ENCODE measurements at places on chromosomes 13 and 19.

DNA sequence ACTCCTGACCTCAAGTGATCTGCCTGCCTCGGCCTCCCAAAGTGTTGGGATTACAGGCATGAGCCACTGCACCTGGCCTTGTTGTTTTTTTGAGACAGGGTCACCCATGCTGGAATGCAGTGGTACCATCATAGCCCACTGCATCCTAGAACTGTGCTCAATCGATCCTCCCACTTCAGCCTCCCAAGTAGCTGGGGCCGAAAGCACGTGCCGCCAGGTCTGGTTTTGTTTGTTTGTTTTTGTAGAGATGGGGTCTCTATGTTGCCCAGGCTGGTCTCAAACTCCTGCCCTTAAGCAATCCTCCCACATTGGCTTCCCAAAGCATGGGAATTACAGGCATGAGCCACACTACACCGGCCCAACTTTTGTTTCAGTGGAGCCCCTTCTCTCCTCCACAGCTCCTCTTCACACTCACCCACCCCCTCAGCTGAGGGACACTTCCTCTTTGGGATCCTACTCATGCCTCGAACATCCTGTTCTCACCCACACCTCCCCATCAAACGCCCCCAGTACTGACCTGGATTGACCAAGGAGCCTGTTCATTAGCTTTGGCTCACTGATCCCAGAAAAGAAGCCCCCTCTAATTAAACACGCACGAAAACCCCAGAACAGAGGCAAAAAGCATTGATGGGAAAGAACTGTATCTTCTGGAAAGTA lies 12.8 kb upstream of the CERS4 start:
- DNase-seq = no peak

GRCh38 chr13:77388944-77389624 lies 62.2 kb upstream of the MYCBP2 start:
- no peak for DNase-seq

- no peak for DNase-seq
These were observed 35.8 kb downstream of the ZNF473 start for GRCh38 chr19:50061650-50062049.

DNA sequence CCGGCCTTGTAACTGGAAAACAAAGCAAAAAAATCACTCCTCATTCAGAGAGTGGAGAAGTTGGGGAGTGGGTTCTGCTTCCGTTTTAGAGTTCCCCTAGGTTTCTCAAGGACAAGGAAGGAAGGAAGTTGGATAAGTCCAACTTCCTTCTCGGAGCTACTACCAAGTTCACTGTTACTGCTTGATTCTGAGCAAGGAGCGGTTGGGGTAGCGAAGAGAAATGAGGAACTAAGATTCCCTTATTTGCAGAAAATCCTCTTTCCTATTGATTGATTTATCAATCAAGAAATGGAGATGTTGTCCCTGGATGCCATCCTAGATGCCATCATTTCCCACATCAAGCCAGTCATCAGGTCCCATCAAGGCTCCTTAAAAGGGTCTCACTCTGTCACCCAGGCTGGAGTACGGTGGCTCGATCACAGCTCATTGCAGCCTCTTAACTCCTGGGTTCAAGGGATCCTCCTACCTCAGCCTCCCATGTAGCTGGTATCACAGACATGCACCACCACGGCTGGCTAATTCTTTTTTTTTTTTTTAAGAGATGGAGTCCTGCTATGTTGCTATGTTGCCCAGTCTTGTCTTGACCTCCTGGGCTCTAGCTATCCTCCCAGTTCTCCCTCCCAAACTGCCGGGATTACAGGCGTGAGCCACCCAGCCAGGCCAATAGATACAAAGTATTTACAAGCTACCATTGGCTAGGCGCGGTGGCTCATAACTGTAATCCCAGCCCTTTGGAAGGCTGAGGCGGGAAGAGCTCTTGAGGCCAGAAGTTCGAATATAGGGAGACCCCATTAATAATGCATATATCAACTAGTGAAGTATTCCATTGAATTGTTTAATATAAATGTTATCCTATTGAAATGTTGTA lies 809 bp upstream of the B9D2 start:
- no peak for DNase-seq

GRCh38 chr19:38389101-38389925 lies 816 bp downstream of the SPRED3 start:
- DNase-seq = no peak

GRCh38 chr19:34961775-34962686 lies 2.0 kb downstream of the ZNF792 start:
- DNase-seq = no peak

DNA sequence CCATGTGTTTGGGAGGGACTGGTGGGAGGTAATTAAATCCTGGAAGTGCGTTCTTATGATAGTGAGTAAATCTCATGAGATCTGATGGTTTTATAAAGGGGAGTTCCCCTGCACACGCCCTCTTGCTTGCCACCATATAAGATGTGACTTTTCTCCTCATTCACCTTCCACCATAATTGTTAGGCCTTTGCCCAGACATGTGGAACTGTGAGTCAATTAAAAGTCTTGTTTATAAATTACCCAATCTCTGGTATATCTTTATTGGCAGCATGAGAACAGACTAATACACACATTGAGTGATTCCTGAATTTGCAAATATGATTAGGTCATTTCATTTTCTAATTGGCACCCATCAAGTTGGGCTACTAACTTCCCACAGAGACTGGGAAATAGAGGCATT lies 977.2 kb downstream of the SLITRK1 start:
- DNase-seq = no peak

- no peak for DNase-seq
These were observed 6.3 kb upstream of the ZSWIM4 start for GRCh38 chr19:13788991-13789390.

GRCh38 chr19:11136400-11137101 lies 19.0 kb downstream of the SPC24 start:
- peak; percentile 14 for DNase-seq

GRCh38 chr19:17681505-17682125 lies 6.5 kb downstream of the UNC13A start:
- peak; percentile 64 for DNase-seq

DNA sequence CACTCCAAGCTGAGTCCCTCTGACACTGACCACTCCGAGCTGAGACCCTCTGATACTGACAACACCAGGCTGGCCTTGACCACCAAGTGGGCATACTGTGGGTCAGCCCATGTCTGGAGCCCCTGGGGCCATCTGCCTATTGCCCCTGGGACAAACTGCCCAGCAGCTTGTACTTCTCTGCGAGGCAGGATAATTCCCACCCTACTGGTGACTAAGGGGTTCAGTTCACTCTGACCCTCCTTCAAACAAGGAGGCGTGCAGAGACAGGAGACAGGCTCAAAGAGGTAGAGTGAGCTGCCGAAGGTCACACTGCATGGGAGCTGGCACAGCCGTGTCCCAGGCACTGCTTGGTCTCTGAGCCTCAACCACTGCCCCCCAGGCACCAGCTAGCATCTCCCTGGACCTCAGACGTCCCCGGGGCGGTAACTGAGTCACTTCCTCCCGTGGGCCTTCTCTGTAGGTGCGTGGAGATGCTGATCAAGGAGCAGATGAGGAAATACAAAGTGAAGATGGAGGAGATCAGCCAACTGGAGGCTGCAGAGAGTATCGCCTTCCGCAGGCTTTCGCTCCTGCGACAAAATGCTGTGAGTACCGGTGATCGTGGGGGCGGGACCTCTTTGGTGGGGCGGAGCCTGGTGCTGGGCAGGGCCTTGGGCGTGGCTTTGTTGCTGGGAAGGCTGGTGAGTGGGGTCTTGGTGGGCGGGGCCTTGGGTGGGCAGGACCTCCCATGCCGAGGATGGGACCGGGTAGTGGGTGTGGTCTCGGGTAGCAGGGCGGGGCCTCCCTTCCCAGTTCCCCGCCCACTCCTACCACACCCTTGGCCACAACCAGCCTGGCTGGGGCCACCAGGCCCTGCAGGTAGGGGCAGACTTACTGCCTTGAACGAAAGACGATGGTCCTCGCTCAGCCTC lies 5.8 kb upstream of the USE1 start:
- DNase-seq = peak; percentile 76

- DNase-seq = no peak
These were observed 194.2 kb downstream of the RGCC start for GRCh38 chr13:41651413-41652058.

- DNase-seq = no peak
These were observed 81.4 kb downstream of the RAB20 start for GRCh38 chr13:110480161-110480560.

- DNase-seq = no peak
These were observed 13.7 kb upstream of the MED26 start for GRCh38 chr19:16641695-16642094.

DNA sequence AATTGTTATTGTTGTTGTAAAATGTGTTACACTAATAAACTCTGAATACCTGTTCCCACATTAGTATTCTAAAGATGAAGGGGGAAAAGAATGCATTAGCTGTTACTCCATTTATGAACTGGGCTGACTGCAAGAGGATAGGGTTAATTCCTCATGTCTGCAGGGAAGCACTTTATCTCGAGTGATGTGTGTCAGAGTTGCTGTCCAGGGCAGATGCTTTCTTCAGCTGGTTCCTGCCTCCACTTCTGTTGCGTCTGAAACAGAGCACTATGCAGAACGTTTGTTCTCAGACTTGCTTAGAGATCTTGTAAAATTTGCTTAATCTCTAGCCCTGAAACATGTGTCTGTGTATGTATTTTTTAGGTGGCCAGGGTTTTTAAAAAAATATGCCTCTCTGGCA lies 318.8 kb downstream of the SPRY2 start:
- DNase-seq = no peak

GRCh38 chr13:112768795-112769481 lies 79.1 kb downstream of the ATP11A start:
- DNase-seq = no peak

- no peak for DNase-seq
These were observed 3.1 kb downstream of the ANKRD24 start for GRCh38 chr19:4185413-4186086.

DNA sequence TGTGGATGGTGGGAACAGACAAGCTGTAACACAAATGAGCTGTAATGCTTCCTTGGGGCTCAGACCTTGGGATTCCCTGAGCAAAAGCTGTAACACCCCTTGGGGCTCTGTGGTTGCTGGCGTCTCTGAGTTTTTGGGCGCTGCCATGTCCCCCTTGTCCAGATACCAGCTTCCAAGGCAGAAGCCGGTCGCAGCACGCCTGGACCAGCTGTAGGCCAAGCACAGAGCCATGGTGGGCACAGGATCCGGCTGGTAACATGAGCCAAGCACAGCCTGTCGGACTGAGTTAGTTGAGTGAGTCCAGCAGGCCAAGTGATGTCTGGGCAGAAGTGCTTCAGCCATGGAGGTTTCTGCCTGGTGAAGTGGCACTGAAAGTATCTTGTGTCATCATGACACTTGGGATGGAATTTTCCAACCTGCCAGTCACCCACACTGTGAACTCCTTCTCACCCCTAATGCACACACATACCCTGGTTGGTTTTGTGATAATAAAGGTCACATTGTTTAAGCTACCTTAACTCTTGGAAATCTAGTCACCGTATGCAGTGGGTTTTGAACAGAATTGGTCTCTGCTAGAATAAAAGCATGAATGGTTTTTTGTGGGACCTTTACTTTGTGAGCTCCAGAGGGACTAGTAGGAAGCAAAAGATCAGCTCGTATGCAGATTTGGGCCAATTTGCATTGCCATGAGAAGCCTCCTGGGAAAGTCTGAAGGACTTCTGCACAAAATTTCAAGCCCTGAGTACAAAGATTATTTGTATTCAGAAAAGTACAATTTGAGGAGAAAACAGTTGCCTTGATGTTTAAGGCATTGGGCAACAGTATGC lies 7.0 kb upstream of the ZNF17 start:
- DNase-seq = no peak

DNA sequence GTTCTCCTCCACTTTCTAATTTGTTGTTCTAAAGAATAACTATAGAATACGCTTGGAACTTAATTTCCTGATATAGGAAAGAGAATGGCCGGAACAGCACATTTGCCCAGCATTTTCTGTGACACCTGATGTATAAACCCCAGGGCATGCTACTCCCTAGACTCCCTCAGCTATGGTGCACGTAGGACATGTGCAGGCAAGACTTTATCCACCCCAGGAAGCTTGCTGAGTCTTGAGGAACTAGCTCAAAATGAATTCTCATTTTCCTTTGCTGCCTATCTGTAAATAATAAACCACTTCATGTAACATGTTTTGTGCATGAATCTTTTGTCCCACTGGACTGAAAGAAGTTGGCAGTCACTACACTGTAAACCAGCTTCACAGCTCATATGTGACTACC lies 535.8 kb upstream of the SLITRK1 start:
- DNase-seq = no peak

- DNase-seq = no peak
These were observed 2.1 kb downstream of the PPP2R1A start for GRCh38 chr19:52191951-52192350.

DNA sequence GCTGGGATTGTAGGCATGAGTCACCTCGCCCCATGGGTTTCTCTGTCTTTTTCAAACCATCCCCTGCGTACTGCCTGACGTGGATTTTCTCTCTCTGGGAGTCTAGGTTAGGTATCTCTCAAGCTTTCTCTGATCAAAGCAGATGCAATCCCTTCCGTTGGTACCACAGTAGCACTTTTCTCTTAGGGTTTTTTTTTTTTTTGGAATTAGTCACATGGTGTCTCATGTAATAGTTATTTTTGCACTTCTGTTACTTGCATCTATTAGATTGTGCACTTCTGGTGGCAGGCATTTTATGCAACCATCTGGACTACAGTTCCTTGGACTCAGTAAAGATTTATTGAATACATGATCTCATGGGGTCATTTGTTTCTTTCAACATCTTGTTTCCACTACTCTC lies 72.1 kb downstream of the GPC6 start:
- DNase-seq = no peak

DNA sequence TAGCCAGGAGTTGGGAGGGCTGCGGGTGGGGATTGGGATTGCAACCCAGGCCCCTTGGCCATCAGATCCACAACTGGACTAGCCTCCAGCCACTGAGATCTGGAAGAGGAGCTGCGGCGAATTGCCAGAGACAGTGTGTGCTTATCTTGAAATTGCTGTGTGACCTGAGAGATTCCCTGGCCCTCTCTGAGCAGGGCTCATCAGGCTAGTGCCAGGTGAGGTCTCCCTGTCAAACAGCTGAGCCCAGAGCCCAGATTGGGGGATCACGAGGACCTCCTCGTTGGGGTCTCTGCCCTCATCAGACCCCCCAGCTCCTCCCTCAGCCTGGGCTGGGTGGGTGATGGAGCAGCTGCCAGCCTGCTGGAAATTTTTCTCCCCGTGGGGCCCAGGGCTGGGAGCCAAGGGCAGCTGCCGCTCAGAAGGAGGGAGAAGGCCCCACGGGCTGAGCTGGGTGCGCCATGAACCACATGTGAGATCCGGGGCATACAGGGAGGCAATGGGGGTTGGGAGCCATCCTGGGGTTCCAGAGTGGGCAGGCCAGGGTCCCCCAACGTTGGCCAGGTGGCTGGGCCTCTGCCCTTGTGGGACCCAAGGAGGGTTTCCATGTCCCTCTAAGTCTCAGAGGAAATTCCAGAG lies 7.2 kb downstream of the FUT5 start:
- no peak for DNase-seq

- no peak for DNase-seq
These were observed 1.7 kb downstream of the ANO8 start for GRCh38 chr19:17332677-17333581.

DNA sequence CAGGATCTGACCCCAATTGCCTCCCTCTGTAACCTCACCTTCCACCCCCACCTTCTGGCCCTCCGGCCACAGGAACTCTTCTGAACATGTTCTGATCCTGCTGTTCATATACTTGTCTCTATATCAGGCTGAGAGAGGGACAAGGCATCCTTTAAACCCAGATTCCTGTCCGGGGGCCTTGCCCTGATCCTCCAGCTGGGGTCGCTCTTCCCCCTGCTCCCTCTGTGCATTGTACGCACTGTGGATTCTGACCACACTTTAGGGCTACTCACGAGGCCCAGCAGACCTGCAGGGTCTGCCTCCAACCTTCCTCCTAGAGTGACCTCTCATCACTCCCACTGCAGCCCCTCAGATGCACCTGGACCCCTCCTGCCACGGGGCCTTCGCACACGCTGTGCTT lies 269.3 kb downstream of the UQCRFS1 start:
- DNase-seq = no peak

All from GM10248 (cell line).